Caco-2 (cell line): ENCODE measurements at places on chromosomes 3 and 15. TPM values are rescaled to one million over a fixed set of nuclear protein-coding genes. Genes with fewer than 3 reads are reported as not detected.

DNA sequence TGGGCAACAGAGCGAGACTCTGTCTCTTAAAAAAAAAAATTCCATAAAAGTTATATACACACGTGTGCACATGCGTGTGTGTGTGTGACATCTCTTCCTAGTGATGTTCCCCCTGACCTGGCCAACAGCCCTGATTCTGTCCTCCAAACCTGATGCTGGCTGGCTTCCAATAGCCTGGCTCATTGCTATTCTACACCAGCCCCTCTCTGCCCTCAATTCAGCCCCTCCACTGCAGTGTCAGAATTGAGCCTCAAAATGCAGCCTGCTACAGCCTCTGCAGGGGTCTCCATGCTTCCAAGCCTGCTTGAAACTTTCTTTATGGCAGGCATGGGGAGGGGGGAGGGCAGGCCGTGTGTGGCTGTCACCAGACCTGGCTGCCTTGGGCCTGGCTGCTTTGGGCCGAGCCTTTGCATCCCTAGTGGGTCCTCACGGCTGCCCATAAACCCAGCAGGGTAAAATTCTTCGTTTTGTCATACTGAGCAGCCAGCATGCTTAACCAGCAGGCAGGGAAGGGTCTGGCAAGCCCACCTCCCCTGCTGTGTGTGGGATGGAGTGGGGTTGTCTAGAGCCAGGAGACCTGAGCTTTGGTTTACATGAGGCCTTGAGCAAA is 22.7 kb upstream of the DOCK3 start:
- H3K27ac ChIP-seq = no peak overlapping the region
- no peaks in the 10 kb centered on the region for H3K27me3 ChIP-seq
- no peaks in the 10 kb centered on the region for H3K36me3 ChIP-seq
- H3K4me1 ChIP-seq = no peaks in the 10 kb centered on the region
- H3K4me3 ChIP-seq = no peak overlapping the region

DNA sequence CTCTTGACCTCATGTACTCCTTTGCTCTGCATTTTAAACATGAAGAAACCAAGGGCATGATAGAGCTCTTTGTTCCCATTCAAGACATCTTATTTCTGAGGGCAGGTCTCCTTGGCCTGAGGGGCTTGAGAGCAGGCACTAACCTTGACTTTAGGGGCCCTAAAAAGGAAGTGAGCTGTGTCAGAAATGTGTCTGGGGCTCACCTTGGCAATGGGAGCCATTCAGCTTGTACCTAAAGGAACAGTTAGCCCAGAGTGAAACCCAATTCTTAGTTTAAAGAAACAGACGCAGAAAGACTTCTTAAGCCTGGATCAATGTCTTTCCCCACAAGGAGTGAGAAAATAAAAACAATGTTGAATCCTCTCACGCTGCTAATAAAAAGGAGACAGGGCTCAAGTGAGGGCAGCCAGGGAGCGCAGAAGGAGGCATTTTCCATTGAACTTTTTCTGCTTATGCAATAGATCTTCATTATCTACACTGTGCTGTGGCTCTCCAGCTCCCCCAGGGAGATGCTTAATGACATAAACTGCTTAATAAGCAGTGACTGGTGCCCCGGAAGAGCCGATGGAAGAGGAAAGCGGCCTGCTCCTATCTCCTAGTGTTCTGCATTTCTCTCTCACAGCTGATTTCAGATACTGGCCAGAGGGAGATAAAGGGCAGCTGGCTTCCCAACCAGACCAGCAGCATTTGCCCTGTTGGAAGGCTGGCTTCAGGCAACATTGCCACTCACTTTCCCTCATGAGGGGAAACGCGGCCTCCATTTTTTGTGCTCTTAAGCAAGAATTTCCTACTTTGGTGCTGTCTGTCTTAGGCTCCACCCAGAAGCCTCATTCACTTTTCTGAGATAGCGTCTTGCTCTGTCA is 152.0 kb downstream of the OPA1 start:
- H3K27me3 ChIP-seq = no peaks in the 10 kb centered on the region
- H3K36me3 ChIP-seq = no peaks in the 10 kb centered on the region
- peaks cover 30% of the 10 kb centered on the region for H3K4me1 ChIP-seq
- peak overlapping the region; percentile 87 for H3K27ac ChIP-seq
- DNase-seq = peak; percentile 36

DNA sequence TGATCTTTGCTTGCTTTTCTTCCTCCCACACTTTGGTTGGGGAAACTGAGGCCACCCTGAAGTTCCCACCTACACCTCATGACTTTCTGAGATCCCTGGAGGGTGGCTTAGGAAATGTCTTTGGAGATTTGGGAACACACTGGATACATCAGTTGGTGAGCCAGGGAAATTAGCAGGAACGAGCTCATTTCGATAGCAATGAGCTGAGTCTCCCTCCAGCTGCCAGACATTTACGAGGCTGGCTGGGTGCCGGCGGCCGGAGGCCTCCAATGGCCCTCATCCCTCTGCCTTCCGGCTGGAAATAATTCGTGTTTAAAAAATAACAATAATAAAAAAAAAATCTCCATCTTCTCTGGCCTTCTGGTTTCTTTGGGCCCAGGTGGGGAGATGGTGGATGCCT is 38.8 kb downstream of the SMAD6 start:
- no peak overlapping the region for H3K4me3 ChIP-seq
- H3K27me3 ChIP-seq = no peaks in the 10 kb centered on the region
- no peaks in the 10 kb centered on the region for H3K36me3 ChIP-seq
- no peak overlapping the region for H3K27ac ChIP-seq

GOLGA6L4 gene
- 1.4 and 2.5 TPM in 2 replicates for total RNA-seq

DNA sequence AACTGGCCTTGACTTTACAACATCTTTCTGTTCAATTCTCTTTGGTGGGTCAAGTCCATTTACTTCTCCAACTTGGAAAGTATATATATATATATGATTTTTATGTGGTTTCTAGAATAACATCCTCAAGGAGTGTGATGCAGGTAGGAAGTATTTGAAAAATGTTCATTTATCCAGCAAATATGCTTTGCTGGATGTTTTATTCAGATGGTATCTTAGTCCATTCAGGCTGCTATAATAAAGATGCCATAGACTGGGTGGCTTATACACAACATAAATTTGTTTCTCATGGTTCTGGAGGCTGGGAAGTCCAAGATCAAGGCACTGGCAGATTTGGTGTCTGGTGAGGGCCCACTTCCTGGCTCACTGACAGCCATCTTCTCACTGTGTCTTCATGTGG is 168.7 kb upstream of the RASGRP1 start:
- H3K27ac ChIP-seq = no peak overlapping the region
- H3K27me3 ChIP-seq = no peaks in the 10 kb centered on the region
- H3K36me3 ChIP-seq = no peaks in the 10 kb centered on the region
- no peaks in the 10 kb centered on the region for H3K4me1 ChIP-seq
- DNase-seq = no peak

NAALADL2 gene
- 4.0 and 4.4 TPM in 2 replicates for total RNA-seq

RSL24D1 gene
- total RNA-seq = 122 and 124 TPM in 2 replicates

DNA sequence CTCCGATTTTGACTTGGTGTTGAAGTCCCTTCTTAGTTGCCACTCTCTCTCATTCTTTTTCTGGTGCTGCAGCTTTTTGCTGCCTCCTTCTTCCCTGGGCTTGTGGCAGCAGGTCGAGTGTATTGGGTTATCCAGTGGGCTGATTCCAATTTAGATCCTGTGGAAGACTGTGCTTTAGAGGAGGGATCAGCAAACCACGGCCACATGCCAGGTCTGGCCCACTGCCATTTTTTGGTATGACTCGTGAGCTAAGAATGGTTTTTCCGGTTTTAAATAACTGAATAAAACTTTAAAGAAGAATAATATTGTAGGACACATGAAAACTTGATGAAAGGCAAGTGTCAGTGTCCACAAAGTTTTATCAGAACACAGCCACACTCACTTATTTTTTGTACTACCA is 330.5 kb downstream of the ROBO2 start:
- no peak overlapping the region for H3K27ac ChIP-seq
- DNase-seq = no peak
- H3K36me3 ChIP-seq = no peaks in the 10 kb centered on the region
- no peak overlapping the region for H3K4me3 ChIP-seq
- no peaks in the 10 kb centered on the region for H3K4me1 ChIP-seq

MNS1 gene
- total RNA-seq = 2.6 and 3.0 TPM in 2 replicates

DNA sequence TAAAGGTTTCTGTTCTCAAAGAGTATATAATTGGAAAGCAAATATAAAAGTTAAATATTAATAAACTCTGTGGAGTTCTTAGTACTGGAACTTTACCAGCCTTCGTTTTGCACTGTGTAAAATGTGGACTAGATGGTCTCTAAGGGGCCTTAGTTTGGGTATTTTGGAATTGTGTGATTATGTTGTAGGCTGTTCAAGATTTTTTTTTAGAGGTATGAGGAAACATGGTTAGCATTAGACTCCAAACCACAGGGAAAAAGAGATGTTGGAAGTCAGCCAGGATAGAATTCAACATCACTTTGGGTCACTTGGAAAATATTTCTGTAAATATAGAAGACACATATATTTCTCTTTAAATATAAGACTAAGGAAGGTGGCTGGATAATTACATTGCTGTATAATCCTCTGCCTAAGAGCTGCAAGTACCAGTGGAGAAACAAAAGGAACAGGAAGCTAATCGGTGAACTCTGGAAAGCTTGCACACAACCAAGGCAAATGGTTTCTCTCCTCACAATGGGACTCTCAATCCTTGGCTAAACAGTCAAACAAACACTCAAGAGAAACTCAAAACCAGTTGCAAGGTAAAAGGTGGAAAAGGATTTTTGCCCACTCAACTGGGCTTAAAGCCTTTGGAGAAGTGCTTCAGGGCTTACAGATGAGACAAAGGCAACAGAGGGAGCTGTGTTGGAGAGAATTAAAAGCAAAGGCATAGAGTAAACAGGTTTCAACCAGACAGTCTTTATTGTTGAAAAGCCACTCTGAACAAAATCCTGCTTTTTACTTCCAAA is 141.7 kb downstream of the NR1D2 start:
- DNase-seq = no peak
- H3K27me3 ChIP-seq = no peaks in the 10 kb centered on the region
- no peaks in the 10 kb centered on the region for H3K4me1 ChIP-seq
- H3K4me3 ChIP-seq = no peak overlapping the region

KNG1 gene
- total RNA-seq = 6.7 and 9.5 TPM in 2 replicates

DNA sequence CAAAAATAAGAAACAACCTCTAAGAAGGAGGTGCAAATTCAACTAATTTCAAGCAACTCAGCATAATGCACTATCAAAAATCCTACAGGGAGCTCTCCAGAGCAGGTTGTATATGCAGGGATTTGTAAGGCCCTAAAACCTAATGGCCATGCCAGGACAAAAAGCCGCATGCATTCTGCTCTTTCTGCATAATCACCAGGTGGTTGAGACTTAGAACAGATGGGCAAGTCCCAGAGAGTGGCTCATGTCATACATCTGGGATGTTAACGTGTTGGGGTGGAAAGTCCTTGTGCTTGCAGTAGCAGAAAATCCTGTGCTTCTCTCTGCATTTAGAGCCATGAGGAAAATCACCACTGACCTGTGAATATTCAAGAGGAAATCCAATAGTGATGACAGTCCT is 1002.9 kb downstream of the AGBL1 start:
- no peaks in the 10 kb centered on the region for H3K36me3 ChIP-seq
- H3K27ac ChIP-seq = no peak overlapping the region
- DNase-seq = no peak
- H3K4me3 ChIP-seq = no peak overlapping the region

ACKR4 gene
- not detected in 2 replicates for total RNA-seq

DNA sequence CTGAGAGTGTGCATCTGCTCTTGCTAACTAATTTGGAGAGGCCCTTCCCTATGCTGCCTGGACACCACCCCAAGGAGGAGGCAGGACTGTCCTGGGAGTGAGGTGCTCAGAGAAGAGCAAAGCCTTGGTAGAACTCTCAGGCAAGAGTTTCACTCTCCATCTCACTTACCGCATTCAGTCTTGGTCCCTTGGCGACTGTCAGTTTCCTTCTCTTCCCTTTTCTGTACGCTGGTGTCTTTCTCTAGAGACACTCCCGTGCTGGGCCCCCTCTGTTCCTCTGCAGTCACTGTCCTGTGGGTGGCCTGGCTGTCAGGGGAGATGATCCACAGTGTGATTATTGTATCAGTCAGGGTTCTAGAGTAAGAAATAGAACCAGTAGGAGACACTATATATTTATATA is 44.0 kb downstream of the IDH2 start:
- no peaks in the 10 kb centered on the region for H3K4me1 ChIP-seq
- no peaks in the 10 kb centered on the region for H3K36me3 ChIP-seq
- H3K27ac ChIP-seq = no peak overlapping the region
- no peak overlapping the region for H3K4me3 ChIP-seq
- no peaks in the 10 kb centered on the region for H3K27me3 ChIP-seq

DNA sequence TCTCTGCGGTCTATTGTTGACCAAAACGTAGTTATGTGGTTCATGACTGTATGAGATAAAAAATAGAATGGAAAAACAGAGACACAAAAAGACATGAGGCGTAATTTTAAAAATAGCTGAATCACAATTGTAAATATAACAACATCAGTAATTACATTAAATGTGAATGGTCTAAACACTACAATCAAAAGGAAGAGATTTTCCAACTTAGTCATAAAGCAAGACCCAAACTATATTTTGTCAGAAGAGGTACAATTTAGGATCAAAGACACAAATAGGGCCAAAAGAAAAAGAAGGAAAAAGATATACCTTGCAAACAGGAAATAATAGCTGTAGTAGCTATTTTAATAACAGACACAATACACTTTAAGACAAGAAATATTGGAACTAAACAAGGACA is 61.5 kb downstream of the LRRC28 start:
- no peaks in the 10 kb centered on the region for H3K36me3 ChIP-seq
- no peak overlapping the region for H3K4me3 ChIP-seq
- peaks cover 5% of the 10 kb centered on the region; the same call in 1 of the 2 replicates for H3K4me1 ChIP-seq

DNA sequence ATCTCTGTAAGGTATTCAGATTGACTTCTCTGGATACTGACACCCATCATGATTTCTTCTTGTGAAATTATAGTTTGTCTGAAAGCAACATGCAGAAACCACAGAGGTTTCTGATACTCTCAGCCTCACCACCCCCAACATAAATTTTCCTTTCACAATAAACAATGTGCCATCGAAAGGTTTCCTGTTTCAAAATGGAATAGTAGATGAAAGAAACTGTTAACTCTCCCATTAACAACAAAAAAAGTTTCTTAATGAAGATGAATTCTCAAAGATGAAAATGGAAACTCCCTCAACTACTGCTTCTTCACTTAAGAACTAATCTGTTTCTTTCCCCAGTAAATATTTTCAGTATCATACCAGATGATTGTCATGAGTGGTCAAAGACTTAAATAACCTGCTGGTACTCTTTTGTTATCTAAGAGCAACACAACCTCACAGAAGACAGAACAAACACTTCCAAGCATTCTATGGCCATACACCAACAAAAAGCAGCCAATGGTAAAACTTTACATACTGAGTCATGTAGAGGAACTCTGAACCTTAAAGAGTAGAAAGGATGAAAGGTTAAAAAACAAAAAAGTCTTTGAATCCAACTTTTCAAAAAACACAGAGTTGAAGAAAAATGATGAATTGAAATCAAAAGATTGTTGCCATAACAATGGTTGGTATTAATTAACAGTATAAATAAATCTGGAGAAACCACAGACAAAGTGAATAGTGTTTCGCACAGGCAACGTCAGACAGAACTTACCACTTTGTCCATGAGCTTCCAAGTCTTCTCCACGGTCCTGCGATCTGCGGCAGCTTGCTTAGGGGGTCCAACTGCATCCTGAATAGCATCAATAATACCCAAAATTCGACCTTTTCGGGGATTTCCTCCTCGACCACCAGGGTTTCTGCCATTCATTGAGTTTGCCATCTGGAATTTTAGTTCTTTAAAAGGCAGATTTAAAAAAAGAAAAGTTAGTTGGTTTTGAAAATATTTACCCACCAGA is 1.9 kb downstream of the CBLB start:
- peak overlapping the region; percentile 94 for H3K27ac ChIP-seq
- H3K4me1 ChIP-seq = peaks cover 18% of the 10 kb centered on the region
- H3K36me3 ChIP-seq = no peaks in the 10 kb centered on the region; the same call in 1 of the 2 replicates
- peak overlapping the region; percentile 99 for H3K4me3 ChIP-seq
